ENCODE measurements at places on chromosomes 4 and X.

DNA sequence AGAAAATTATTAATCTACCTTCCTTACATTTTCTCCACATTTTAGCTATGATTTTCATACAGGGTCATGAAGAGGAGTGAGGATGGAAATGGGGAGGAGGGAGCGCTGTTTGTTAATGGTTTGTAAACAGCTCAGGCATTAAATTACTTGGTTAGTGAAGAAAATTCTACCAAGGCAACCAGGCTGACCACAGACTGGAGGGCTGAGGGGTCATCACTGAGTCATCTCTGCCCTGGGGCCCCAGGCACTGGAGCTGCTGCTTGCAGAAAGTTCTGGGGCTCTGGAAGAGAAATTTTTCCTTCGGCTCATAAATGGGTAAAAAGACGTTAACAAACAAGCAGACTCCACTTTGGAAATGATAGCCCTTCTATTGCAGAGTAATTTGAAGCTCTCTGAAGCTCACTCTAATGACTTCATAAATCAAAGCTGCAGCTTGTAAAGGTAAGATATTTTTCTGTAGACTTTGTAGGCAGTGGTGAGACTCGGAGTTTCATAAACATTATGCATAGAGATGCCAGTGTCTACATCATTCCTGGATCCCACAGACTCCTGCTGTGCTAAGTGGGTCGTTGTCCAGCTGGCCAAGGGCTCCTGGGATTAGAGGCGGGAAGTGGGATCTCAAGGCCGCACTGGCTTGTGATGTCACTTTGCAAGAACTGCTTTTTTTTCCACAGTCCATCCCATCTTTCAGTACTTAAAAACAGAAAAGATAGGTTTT is 159.6 kb downstream of the PTTG2 start:
- DNase-seq: no peak

GRCh38 chrX:25072247-25072646 is 56.5 kb upstream of the ARX start:
- DNase-seq: no peak

DNA sequence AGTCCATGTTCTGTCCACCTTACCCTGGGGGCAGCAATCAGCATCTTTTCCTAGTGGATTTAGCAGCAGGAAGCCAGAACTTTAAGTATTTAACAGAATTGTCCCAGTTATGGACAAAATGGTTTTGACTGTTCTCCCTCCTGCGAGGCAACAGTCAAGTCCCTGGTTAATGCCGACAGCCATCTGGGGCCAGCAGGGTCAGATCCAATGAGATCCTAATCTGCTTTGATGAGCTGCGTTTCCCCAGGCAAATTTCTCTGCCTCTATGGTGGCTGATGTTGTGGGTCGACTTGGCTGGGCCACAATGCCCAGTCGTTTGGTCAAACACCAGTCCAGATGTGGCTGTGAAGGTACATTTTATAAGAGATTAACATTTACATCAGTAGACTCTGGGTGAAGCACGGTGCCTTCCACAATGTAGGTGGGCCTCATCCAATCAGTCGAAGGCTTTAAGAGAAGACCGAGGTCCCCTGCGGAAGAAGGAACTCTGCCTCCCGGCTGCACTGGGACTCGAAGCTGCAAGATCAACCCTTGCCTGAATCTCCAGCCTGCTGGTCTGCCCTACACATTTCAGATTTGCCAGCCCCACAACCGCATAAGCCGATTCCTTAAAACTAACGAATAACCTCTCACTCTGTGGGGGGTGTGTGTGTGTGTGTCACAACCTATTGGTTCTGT is 89.0 kb upstream of the C4orf50 start:
- DNase-seq: no peak

DNA sequence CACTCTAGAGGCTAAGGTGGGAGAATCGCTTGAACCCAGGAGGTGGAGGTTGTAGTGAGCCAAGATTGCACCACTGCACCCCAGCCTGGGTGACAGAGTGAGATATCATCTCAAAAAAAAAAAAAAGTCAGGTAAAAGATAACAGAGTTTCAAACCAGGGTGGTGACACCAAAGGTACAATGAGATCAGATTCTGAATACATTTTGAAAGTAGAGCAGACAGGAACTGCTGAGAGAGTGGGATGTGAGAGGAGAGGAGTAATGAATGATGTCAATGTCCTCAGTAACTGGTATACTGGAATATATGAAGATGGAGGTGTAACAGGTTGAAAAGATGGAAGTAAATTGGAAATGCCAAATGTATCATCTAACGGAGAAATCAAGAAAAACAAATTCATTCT is 135.6 kb downstream of the CAMK2D start:
- DNase-seq: no peak

DNA sequence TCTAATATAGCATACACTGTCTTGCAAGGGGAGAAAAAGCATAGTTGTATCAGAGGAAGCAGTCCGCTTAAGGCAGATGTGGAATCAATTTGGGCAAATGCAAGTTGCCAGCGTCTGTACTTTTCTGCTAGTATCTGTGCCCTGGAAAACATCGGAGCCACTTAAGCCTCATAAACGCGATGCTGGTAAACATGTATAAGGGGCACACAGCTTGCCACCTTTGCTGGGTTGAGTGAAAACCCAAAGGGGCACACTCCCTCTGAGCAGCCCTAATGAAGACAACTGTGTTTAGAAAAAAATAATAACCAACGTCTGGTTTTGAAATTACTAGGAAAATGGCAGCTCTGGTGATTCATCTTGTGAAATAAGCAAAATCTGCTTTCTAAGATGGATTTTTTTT is 24.3 kb downstream of the SMIM20 start:
- no peak for DNase-seq

DNA sequence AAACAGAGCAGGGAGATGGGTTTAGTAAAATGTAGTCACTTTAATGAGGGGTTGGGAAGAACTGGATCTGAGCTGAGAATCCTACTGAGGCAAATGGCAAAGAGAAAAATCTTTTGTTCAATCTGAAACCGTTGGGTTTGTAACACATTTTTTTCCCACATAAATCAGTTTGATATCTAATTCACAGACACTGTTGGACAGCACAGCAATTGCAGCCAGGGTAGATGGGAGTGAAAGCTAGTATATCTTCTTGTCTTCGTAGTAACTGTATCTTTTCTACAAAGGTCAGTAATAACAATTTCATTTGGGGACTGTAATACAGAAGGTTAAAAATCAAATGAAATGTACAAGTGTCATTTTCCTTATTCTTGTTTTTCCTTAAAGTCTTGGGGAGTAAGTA is 649.5 kb upstream of the ATOH1 start:
- no peak for DNase-seq

- no peak for DNase-seq
Measured at GRCh38 chr4:1722551-1723118, 1.3 kb downstream of the TACC3 start.

DNA sequence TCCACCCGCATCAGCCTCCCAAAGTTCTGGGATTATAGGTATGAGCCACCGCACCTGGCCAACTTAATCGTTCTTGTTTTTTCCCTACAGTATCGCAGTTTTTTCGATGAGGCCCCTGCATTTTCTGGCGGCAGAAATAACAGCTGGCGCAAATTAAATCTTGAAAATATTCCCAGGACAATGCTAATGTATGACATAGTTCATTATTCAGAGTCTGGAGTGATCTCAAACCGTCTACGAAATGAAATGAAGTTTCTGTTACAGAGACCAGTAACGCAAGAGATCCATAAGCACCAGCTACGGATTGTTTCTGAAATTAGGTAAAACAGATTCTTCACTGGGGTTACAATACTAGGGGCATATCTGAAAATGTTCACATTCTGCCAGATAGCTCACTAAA is 27.3 kb downstream of the CXorf58 start:
- no peak for DNase-seq
